ENCODE measurements at places on chromosomes 5 and 9.

DNA sequence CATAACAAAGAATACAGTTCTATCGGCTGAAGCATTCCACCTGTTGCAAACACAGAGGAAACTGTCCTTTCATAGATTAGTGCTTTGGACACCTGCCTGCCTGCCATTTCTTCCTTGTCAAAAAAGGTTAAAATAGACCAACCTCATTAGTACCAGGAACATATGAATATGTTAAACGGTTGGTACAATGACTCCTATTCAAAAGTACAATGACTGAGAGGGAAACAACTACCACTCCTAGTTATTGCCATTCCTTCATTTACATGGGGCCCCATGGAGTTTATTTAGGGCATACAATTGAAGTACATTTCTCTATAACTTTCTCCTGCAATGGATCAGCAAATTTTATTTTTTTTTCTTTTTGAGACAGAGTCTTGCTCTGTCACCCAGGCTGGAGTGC is 77.4 kb upstream of the PIP5K1B start:
- H3K4me3 ChIP-seq: no peak overlapping the region
- DNase-seq: no peak
- H3K36me3 ChIP-seq: no peaks in the 10 kb centered on the region
- no peaks in the 10 kb centered on the region for H3K27me3 ChIP-seq

DNA sequence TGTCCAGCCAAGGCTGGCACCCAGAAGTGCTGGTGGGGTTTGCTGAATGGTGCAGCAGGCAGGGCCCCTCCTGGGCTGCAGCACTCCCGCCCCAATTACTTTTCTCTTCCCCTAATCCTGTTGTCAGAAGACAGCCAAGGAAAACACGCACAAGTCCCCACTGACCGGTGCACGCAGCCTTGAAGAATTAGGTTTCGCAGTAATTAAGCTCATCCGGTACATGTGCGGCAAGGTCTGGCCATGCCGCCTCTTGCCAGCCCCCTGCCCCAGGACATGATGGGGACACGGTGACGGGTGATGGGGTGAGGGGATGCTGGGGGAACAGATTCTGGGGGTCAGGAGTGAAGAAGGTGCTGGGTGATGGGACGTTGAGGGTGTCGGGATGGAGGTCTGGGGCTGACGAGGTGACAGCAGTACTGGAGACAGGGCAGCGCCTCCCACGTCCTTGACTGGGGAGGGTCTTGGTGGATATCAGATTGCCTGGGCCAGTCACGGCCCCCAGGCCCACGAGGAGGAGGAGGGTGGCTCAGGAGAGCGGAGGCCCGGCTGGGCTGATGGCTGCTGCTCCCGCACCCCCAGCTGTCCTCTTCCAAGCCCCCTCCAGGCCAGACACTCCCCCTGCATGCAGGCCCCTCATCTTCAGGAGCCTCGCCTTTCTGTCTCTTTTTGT is 34.9 kb downstream of the BARX1 start:
- no peak for DNase-seq
- H3K4me1 ChIP-seq: no peaks in the 10 kb centered on the region
- H3K27me3 ChIP-seq: no peaks in the 10 kb centered on the region
- no peaks in the 10 kb centered on the region for H3K36me3 ChIP-seq
- no peak overlapping the region for H3K27ac ChIP-seq

GRCh38 chr5:133714161-133714915 is 102.0 kb upstream of the FSTL4 start:
- H3K36me3 ChIP-seq: no peaks in the 10 kb centered on the region
- no peak for DNase-seq
- H3K4me3 ChIP-seq: no peak overlapping the region
- peaks cover 2% of the 10 kb centered on the region for H3K4me1 ChIP-seq
- H3K27me3 ChIP-seq: no peaks in the 10 kb centered on the region

DNA sequence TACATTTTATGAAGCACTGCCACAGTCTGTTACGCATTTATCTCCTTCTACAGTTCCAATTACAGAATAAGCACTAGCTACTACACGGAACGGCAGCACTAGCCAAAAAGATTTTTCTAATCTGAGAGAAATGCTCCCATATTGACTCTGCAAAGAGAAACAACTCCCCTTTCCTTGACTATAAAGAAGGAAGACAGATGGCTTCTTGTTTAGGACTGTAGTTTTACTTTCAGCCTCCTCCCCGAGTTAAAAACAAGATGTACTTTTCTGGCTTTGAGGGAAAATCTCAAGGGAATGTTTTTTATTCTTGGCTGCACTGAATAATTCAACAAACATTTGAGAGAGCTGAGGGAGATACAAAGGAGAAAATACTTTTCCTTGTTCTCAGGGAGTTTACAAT is 1.9 kb upstream of the SLC44A1 start:
- no peak for DNase-seq
- H3K27me3 ChIP-seq: no peaks in the 10 kb centered on the region
- H3K27ac ChIP-seq: peak overlapping the region; percentile 20
- peaks cover 23% of the 10 kb centered on the region for H3K4me1 ChIP-seq
- no peaks in the 10 kb centered on the region for H3K36me3 ChIP-seq

DNA sequence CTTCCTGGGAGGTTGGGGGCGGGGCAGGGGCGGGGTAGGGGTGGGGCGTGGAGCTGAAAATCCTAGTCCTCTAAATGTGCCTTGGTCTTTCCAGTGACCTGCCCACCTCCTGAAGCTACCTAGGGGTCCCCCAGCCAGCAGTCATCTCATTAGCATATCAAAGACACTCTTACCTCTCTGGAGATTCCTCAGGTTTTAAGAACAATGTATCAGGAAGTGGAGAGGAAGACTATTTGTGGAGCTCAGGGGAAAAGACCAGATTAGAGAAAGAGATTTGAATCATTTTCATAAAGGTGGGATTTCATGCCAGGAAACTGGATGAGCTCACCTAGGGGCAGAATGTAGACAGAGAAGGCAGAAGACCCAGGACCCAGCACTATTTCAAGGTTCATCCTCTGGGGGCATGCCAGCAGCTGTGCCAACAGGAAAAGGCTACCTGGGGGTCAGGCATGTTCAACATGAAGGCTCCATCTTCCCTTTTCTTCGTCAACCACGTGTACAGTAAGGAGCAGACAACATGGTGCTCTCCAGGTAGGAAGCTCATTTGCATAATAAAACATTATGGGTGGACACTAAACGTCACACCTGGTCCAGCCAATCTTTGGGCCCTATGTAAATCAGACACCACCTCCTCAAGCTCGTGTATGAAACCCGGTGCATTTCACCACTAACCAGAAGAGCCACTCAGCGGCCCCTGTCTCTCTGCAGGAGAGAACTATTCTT is 6.9 kb downstream of the GMCL2 start:
- DNase-seq: no peak
- H3K4me3 ChIP-seq: no peak overlapping the region
- no peaks in the 10 kb centered on the region for H3K27me3 ChIP-seq
- no peaks in the 10 kb centered on the region for H3K4me1 ChIP-seq
- H3K27ac ChIP-seq: no peak overlapping the region
- H3K36me3 ChIP-seq: no peaks in the 10 kb centered on the region

- H3K27ac ChIP-seq: no peak overlapping the region
- no peak overlapping the region for H3K4me3 ChIP-seq
- no peaks in the 10 kb centered on the region for H3K36me3 ChIP-seq
- no peaks in the 10 kb centered on the region for H3K27me3 ChIP-seq
Observed at GRCh38 chr5:65819905-65820240, 97.9 kb downstream of the NLN start.

- H3K27ac ChIP-seq: no peak overlapping the region
- H3K4me1 ChIP-seq: peaks cover 3% of the 10 kb centered on the region
- H3K36me3 ChIP-seq: no peaks in the 10 kb centered on the region
- no peak for DNase-seq
- no peaks in the 10 kb centered on the region for H3K27me3 ChIP-seq
- no peak overlapping the region for H3K4me3 ChIP-seq
Observed at GRCh38 chr9:91814753-91815152, 135.3 kb downstream of the ROR2 start.

DNA sequence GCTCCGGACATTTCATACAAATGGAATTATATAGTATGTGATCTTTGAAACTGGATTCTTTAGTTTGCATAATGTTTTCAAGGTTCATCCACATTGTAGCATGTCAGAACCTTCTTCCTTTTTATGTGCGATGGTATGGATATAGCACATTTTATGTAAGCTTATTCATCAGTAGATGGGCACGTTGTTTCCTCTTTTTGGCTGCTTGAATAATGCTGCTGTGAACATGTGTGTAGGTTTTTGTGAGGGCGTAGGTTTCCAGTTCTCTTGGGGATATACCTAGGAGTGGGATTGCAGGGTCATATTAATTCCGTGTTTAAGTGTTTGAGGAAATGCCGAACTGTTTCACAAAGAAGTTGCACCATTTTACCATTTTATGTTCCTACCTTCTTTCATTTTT is 187.8 kb downstream of the NR3C1 start:
- DNase-seq: no peak
- H3K36me3 ChIP-seq: peaks cover 4% of the 10 kb centered on the region
- H3K27me3 ChIP-seq: no peaks in the 10 kb centered on the region
- H3K4me1 ChIP-seq: peaks cover 30% of the 10 kb centered on the region
- H3K27ac ChIP-seq: no peak overlapping the region
- no peak overlapping the region for H3K4me3 ChIP-seq

GRCh38 chr9:137421838-137422603 is 941 bp downstream of the EXD3 start:
- DNase-seq: no peak
- H3K4me3 ChIP-seq: peak overlapping the region; percentile 88
- peak overlapping the region; percentile 79 for H3K27ac ChIP-seq
- no peaks in the 10 kb centered on the region for H3K36me3 ChIP-seq

DNA sequence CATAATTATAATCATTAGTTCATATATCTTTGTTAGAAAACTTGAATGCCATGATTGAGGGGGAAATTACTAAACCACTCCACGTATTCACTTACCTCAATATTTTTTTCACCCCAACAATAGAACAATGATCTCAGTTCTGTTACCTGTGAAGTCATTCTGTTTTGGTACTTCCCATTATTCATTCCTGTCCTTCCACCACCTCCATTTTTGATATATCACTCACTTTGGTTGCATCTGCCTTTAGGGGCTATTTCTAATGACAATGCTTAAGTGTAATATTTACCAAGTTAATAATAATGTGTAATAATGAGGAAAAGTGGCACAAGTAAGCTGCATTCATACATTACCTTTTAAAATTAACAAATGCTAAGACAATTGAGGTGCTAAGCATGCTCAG is 218.4 kb downstream of the SPATA31D1 start:
- H3K4me3 ChIP-seq: no peak overlapping the region
- H3K4me1 ChIP-seq: no peaks in the 10 kb centered on the region
- DNase-seq: no peak

- no peak overlapping the region for H3K27ac ChIP-seq
- peaks cover 6% of the 10 kb centered on the region for H3K4me1 ChIP-seq
- no peaks in the 10 kb centered on the region for H3K36me3 ChIP-seq
- no peak for DNase-seq
Observed at GRCh38 chr5:150562832-150563231, 54.9 kb downstream of the NDST1 start.

- DNase-seq: no peak
- no peak overlapping the region for H3K27ac ChIP-seq
- no peaks in the 10 kb centered on the region for H3K27me3 ChIP-seq
- no peak overlapping the region for H3K4me3 ChIP-seq
- peaks cover 22% of the 10 kb centered on the region for H3K4me1 ChIP-seq
Observed at GRCh38 chr5:142883025-142883424, 112.8 kb downstream of the ARHGAP26 start.

Data from upper lobe of right lung (tissue), 1 donor.